HTR-8/SVneo (cell line): ENCODE measurements at places on chromosomes 4 and X.

- peak; percentile 45 for DNase-seq
Observed at GRCh38 chrX:1657367-1658070, 42.7 kb downstream of the ASMT start.

- no peak for DNase-seq
Observed at GRCh38 chr4:30727409-30727808, 7.2 kb downstream of the PCDH7 start.

- no peak for DNase-seq
Observed at GRCh38 chr4:44351069-44351468, 97.5 kb downstream of the KCTD8 start.

- DNase-seq, result peak; percentile 42
Observed at GRCh38 chr4:125317525-125317877, 2.7 kb downstream of the FAT4 start.

GRCh38 chr4:122921300-122921699, 1.1 kb downstream of the NUDT6 start:
- no peak for DNase-seq

DNA sequence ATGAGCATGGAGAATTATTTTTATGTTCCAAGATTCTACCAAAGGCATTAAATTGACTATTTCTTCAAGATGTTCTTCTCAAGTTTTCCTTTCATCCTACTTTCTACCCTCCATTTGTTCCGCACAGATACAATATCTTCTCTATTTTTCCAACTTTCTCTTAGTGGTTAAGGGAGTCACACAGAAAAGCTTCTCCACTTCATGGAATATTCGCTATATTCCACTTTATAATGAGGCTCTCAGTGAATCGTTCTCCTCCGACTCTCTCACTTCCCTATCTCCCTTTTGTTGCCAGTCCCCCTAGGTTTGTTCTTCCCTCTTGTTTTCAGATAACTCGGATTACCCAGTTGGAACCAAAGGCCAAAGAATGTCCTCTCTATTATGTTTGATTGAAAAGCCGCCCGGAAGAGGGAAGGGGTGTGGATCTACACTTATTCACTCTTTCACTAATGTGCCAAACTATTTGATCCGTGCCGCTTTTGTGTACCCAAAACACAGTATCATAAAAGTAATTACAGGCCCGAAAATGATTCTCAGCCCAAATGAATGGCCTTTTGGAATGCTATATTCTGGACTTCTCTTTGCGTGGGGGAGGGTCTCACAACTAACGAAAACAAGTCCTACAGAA, 1.2 kb downstream of the SH3D19 start:
- no peak for DNase-seq

GRCh38 chrX:25016361-25016671, 551 bp upstream of the ARX start:
- no peak for DNase-seq

DNA sequence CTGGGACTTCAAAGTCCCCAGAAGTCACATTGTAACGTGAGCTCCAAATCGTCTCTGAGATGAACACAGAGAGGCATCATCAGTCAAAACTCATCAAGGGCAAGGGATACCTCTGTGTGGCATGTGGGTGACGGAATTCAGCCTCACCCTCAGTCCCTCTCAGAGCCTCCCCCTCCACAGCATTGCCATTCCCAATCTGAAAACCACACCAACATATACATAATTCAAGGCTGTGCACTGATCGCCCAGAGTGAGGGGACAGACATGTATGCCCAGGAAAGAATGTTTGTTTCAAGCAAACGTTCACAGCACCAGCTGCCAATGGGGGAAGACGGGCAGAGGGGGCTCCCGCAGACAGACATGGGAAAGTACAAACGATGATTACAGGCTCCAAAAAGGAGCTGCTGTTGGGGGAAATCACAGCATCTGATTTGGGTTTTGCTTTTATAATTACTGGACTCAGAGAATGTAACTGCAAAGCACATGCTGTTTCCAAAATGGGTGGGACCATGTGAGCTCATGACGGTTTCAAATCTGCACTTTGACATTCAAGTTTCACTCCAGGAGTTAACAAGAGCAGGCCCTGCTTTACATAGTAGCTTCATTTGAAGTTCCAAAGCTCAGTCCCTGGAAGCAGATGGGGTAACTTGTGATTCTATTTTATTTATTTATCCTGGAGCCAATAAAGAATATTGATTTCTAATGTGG, 88.3 kb downstream of the CLCN4 start:
- no peak for DNase-seq

GRCh38 chr4:148737061-148737770, 295.0 kb upstream of the NR3C2 start:
- no peak for DNase-seq

DNA sequence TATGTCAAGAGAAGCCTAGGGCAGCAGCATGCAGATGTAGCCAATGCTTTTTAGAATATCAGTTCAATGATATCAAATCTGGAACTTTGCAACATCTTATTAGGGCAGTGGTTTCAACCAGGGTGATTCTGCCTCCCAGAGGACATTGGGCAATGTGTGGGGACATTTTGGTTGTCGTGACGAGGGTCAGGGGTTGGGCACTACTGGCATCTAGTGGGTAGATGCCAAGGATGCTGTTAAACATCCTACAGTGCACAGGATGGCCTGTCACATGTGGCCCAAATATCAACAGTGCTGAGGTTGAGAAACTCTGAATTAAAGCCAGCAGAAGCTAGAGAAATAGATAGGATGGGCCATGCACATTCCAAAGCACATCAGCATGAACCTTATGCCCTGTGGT, 152.3 kb downstream of the AMELX start:
- DNase-seq, result no peak

GRCh38 chrX:55451626-55451989, 319 bp upstream of the MAGEH1 start:
- DNase-seq, result no peak

- DNase-seq, result no peak
Observed at GRCh38 chr4:64614276-64614675, 205.0 kb upstream of the TECRL start.

DNA sequence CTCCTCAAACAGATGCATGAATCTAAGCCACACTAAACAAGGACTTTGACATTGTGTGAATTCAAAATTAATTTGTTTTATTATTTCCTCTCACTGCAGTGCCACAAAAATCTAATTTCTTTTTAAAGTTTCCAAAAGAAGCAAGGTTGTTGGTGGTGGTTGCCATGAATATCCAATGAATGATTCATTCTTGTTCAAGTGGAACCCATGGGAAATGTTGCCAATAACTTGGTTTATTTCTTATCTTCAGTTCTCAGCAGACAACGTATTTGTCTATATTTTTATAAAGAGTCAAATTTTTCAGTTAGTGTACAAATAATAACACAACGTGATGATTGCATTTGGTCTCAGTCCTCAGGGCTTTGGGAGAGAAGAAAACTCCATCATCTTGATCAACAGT, 309.4 kb upstream of the NOCT start:
- no peak for DNase-seq

- no peak for DNase-seq
Observed at GRCh38 chr4:7831330-7831729, 108.3 kb downstream of the AFAP1 start.

DNA sequence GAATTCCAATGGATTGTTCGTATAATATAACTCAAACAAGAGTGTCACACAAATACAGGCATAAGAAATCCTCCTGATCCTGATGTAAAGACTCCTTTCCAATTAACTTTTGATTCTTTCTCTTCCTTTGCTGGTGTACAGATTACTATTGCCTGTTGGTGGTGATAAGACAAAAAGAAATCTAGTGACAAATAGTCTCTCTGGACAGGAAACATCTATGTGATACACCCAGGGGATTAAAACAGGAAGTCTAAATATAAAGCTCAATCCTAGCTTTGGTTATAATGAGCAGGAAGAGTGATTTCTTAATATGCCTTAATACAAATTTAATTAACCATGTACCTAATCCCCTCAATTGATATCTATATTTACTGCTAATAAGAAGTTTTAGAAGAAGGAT, 45.1 kb downstream of the ARHGEF6 start:
- DNase-seq, result no peak

DNA sequence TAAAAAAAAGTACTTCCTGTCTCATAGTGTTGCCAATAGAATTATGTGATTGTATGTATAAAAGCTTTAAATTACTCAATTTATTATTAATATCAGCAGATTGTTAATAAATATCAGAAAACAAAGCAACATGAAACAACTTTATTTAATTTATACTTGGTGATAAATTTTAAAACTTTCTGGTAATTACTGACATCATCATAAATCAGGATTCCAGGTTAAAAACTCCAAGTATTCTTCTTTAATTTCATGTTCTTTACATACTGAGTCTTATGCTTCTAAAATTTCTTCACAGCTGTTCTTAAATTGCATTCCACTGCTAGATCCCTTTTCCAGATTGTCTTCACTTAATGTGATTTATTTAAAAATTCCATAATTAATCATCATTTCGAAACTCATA, 1224.5 kb downstream of the PCDH18 start:
- DNase-seq, result no peak

- no peak for DNase-seq
Observed at GRCh38 chrX:63743596-63743995, 41.4 kb downstream of the ARHGEF9 start.

GRCh38 chr4:112910109-112910736, 139.2 kb upstream of the ANK2 start:
- DNase-seq, result no peak

- DNase-seq, result no peak
Observed at GRCh38 chr4:62209757-62210485, 1009.8 kb downstream of the ADGRL3 start.

- DNase-seq, result no peak
Observed at GRCh38 chr4:75015627-75016026, 82.7 kb downstream of the PARM1 start.

- no peak for DNase-seq
Observed at GRCh38 chr4:101621120-101621519, 169.4 kb upstream of the BANK1 start.

DNA sequence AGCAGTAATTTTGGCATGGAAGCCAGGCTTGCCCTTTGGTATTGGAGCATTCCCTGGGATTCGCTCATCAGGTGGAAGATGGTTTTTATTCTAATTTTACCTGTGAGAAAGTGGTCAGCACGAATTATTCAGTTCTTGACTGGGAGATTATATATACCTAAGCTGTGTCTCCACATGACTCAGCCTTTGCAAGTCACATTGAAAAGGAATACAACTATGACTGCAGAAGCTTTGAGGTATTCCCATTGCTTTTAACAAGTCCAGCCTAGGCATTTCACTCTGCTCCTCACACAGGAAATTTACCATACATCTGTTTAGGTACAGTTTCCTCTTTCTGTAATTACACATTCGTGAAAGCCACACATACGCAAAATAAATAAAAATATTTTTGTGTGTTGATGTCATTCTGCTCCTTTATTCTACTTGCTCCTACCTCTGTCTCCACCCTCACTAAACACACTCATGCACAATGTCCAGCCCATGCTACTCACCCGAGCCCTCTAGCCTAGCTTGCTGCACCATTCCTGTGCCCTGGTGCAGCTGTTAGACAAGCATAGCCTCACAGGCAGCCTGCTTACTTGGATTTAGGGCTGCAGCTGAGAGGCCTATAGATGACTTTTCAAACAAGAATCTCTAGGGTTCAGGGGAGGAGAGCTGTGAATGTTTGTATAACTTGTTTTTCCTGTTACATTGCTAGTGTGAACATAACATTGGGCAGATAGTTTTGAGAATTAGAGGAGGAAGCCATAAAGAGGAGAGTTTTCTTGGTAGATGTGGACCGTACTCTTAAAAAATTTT, 504.4 kb upstream of the FAT1 start:
- peak; percentile 12 for DNase-seq

- DNase-seq, result no peak
Observed at GRCh38 chrX:137387646-137388045, 178.3 kb upstream of the ZIC3 start.

DNA sequence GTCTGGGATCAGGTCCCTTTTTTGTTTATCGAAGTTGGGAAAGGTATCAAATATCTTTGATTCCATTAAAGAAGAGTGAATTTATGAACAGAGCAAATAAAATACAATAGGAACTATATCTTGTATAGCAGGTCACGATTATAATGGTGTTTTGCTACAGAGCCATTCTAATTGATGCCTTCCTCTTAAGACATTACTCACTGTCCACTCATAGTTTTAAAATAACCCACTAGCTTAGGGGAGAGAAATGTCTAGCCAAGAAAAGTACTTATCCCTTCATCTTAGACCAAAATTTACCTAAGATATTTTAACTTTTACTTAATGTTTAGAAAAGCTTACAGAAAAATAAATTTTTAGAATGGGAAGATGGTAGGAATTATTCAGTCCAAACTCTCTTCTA, 112.0 kb upstream of the PABPC4L start:
- DNase-seq, result no peak

- DNase-seq, result no peak
Observed at GRCh38 chr4:946517-947471, 14.5 kb downstream of the TMEM175 start.

DNA sequence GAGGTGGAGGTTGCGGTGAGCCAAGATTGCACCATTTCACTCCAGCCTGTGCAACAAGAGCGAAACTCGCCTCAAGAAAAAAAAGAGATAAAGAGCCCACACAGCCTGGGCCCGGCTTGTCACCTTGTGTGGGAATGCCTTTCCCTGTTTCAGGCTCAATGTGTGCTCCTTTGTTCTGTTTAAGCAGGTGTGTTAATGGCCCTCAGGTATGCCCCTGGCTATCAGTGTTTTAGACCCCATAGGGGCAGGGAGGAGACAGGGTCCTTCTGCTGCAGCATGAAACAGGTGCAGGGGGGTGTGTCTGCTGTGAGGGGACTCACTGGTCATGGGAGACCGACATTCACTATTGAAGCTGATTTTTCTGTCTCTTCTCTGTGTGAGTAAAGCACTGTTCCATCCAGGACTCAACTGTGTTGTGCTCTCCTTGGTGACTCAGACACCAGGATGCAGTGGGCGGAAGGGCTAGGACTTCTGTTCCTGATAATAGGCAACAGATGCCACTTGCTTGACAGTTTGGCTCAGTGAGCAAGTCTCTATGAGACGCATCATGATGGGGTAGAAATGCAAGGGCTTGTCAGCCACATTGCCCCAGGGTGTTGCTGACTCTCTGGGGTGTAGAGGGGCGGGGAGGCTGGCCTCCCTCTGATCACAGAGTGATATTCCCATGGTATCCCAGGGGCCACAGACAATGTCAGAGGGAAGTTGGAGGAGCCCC, 15.6 kb upstream of the LAP3 start:
- DNase-seq, result no peak

DNA sequence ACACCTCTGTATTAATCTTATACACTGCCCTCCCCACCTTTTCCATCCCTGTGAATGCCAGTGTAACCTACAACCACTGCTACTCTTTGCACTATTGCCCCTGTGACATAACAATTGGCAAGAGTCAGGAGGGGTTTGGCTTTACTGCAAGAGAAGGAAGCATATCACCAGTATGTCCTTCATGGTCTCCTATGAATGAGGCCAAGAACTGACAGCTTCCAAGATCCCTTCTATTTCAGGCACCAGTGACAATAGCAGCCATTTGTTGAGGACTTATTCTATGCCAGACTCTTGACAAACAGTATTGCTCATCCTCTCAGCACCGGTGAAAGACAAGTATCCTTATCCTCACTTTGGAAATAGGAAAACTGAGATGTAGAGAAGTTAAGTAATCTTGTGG, 363.9 kb downstream of the MID1IP1 start:
- no peak for DNase-seq

DNA sequence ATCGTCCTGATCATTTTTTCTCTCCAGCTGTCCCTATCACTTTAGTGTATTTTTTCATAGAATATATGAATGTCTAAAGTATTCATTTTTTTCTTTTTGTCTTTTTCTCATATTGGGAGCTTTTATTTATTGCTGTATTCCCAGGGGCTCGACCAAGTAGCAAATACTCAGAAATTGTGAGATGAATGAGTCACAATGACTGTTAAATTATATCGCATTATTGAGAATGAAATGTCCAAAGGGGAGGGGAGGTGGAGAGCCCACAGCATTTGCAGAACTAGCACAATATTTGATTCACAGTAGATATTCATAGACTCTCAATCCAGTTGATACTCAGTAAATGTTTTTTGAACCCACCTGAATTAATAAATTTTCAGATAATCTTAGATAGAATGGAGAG, 543.6 kb upstream of the FAM241A start:
- DNase-seq, result no peak
